ENCODE measurements at places on chromosomes 11 and 22.

DNA sequence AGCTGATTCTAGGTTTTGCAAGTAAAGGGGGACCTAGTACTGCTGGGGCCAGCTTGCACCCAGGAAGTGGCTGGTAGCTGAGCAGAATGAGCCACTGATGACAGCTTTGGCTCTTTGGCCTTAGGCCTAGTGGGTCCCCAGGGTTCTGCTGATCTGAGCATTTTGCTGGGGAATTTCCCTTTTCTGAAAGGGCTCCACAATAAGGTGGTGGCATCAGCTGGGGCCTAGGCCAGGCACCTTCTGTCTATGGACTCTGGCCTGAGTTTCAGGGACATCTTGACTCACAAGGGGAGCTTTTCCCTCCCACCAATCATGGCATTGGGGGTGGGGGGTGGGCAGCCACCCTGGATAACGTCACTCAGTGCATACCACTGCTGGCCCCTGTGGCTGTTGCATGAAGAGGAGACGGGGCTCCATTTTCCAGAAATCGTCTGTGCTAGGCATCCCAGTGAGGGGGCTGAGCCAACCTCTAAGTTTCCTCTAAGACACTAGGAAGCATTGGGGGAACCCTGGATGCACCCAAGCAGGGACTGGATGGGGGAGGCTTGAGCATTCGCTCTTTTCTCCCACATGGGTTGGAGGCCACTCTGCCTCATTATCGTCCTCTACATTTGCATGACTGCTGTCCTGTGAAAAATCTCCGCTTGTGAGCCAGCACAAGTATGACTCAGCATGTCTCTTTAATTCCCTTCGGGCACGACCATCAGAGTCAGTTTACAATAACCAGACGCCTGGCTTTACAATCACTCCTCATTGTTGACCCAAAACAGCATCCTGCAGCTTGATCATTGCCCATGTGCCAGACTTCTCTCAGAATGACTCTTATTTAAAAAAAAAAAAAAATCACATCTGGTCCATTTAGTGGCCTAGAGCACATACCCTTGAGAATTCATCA is 145.0 kb upstream of the THY1 start:
- DNase-seq = no peak

- no peak for DNase-seq
Observed at GRCh38 chr11:11786771-11787170, 55.0 kb upstream of the USP47 start.

DNA sequence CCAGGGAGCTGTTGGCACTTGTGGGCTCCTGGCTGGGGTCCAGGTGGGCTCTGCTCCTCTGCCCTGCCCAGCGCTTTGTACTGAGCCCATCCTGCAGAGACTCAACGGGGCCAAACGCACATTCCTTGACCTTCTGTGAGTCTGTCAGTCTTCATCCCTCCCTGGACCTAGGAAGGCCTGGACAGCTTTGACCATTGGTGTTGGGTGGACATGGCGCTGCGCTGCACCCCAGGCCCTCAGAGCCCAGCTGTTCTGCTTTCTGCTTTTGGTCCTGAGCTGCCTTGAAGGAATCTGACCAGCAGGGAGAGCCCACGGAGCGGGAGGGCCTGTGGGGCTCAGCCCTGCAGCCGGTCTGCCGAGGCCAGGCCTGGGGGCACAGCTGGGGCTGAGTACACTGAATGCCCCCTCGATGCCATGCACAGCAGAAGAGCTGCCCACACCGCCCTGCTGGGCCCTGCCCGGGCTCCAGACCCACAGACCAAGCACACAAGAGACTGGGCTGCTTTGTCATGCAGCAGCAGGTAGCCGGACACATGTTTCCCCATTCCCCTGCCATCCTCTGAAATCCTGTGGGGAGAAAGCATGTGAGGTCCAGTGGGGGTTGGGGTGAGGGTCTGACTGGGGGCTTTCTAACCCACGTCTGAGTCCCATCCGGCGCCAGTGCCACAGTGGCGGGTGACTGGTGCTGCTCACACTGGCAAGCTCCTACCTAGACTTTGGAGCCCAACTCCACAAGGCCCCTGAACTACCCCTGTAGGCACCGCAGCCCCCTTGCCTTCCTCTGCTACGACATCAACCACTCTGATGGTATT is 24.1 kb upstream of the CCDC188 start:
- no peak for DNase-seq

- no peak for DNase-seq
Observed at GRCh38 chr11:4018641-4019040, 76.0 kb upstream of the RRM1 start.
